ENCODE measurements at places on chromosomes 12 and 14. TPM values are rescaled to one million over a fixed set of nuclear protein-coding genes. Genes with fewer than 3 reads are reported as not detected.

HOXC11 gene
- not detected for total RNA-seq

PTPRR gene
- total RNA-seq, result 0.86 TPM

NUP107 gene
- total RNA-seq, result 137 TPM

GLIPR1L2 gene
- total RNA-seq, result 0.07 TPM

TSPAN19 gene
- total RNA-seq, result not detected

ARHGEF25 gene
- total RNA-seq, result 2.2 TPM
